Gastroesophageal sphincter (tissue), 4 donors: ENCODE measurements at places on chromosomes 3 and 15. TPM values are rescaled to one million over a fixed set of nuclear protein-coding genes. Genes with fewer than 3 reads are reported as not detected.

DNA sequence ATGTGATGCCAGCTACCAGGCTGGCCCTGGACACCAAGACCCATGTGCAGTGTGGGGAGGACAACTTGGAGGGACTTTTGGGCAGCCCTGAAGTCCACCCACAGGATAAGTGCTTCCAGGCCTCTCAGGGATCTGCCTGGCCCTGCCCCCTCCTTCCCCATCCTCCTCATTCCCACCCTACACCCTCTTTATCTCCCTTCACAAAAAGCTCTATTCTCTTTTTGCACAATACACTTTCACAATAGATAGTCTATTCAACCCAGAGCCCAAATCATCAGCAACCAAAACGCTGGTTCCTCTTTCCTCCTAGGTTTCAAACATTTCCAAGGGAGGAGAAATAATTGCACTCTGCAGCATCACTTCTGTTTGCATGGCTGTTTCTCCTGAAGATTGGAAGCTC lies 7.8 kb upstream of the ZNF710 start:
- H3K36me3 ChIP-seq, result no peaks in the 10 kb centered on the region
- H3K4me3 ChIP-seq, result no peak overlapping the region
- H3K27me3 ChIP-seq, result no peaks in the 10 kb centered on the region
- no peaks in the 10 kb centered on the region for H3K4me1 ChIP-seq
- no peak for ATAC-seq

GRCh38 chr3:128698211-128699047 lies 27.6 kb upstream of the RAB7A start:
- peaks cover 1% of the 10 kb centered on the region for H3K27me3 ChIP-seq
- peak; percentile 77 for ATAC-seq
- no peaks in the 10 kb centered on the region for H3K4me1 ChIP-seq
- peak overlapping the region; percentile 72 for H3K4me3 ChIP-seq
- no peaks in the 10 kb centered on the region for H3K36me3 ChIP-seq

DNA sequence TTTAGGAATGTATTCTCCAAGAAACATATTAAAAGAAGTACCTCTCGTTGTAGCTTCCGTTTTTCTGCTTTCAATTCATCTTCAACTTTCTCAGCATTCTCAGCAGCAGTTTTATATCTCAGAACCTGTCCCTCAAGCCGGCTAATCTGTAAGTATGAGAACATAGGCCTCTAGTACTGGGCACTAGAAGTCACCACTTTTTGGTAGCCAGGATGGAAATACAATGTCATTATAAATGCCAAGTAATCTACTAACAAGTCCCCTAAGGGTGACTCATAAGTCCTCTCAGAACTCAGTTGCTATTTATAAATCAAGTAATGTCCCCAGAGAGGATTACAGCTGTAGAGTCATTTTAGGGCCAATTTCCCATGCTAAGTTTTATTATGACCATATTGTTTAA lies 61.1 kb downstream of the MLH1 start:
- peaks cover 9% of the 10 kb centered on the region for H3K4me1 ChIP-seq
- no peak overlapping the region for H3K4me3 ChIP-seq
- no peaks in the 10 kb centered on the region for H3K27me3 ChIP-seq
- peak; percentile 84 for ATAC-seq

MYRIP gene
- total RNA-seq, result 6.4 TPM

SPTBN5 gene
- 0.13 TPM for total RNA-seq

KLHL6 gene
- total RNA-seq, result 0.62 TPM

GHRL gene
- total RNA-seq, result 3.2 TPM
